Breast epithelium (tissue), 4 donors: ENCODE measurements at places on chromosomes 6 and 20.

GRCh38 chr6:104527311-104527710, 332.4 kb downstream of the HACE1 start:
- no peak for DNase-seq

GRCh38 chr6:81762606-81763005, 10.1 kb upstream of the TENT5A start:
- no peak for DNase-seq

GRCh38 chr6:86683132-86683908, 254.0 kb upstream of the HTR1E start:
- DNase-seq, result no peak

DNA sequence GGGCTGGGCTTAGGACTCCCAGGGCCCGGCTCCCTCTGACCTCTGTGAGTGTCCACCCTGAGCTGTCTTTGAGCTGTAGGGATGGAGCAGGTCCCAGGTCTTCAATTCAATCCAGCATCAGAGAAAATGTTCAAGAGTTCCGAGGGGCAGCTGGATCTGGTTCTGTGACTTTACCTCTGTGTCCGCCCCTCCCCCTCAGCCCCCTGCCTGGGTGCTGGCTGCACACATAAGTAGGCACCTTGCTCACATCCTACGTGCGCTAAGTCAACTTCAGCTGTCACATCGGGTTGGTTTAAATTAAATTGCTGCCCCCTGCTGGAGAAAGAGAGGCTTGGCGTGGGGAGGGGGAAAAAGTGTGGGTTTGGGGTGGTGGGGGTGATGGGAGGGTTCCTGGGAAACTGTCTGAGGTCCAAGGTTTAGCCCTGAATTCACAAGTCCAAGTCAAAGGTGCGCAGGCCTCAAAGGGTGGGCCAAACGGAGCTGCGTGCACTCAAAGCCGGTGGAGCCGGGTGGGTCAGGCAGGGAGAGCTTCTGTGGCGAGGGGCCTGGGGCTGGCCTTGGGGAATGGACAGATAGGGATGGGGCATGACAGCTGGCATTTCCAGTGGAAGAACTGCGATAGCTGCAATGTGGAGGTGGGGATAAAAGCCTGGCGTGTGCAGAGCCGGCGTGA, 3.0 kb downstream of the WFDC5 start:
- no peak for DNase-seq

DNA sequence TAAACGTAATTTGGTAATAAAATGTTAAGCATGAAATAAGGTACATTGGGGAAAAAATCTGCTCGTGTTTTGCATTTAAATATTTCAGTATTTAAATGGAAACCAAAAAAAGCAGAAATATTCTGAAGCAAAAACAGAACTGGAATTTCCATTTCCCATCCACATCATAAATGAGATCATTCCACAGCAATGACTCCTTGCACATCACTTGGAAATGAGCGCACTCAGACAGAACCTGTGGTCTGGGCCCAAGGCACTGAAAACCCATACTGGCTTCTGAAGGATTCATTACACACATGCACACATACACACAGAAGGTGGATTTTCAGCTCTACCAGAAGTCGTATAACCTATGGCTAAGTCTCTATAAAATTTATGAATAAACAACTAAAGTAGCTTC, 174.8 kb downstream of the IBTK start:
- DNase-seq, result no peak

GRCh38 chr20:1333462-1334369, 4.8 kb upstream of the SDCBP2 start:
- DNase-seq, result no peak

DNA sequence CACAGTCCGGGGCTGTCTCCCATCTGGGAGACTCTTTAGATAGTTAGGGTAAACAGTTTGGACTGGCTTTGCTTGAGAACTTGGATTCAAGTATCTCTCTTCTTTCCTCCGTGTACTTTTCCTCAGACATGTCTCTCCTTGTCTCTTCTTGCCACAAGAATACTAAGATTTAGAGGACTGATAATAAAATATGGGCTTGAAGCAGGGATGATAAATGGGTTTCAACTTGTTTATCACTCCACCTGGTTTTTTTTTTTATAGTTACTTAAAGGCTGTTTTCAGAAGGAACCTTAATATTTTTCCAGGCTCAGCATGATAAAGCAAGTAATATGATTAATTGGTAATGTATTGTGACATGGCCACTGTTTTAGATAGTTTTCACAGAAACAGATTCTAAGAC, 40.9 kb upstream of the KIF13A start:
- DNase-seq, result no peak

GRCh38 chr20:55936209-55936595, 69.1 kb downstream of the CBLN4 start:
- DNase-seq, result no peak

GRCh38 chr20:63061771-63062100, 55.0 kb upstream of the BHLHE23 start:
- DNase-seq, result no peak

DNA sequence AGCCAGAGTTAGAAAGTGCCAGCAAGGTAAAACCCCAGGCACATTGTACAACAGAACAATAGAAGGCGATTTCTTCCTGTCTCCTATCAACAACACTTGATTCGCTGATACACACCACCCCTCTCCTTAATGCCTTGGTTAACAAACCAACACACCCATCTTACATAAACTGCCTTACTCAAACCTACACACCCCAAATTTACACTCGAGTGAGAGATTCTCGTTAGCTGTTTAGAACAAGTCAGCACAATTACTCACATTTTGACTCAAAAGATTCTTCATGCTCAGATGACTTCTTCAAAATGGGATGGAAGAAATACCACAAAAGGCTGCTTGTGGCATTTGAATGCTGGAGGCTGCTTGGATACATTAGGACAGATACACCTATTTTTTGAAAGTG, 80.0 kb upstream of the FOXQ1 start:
- no peak for DNase-seq

GRCh38 chr6:101936516-101936915, 543.0 kb downstream of the GRIK2 start:
- DNase-seq, result no peak

- DNase-seq, result no peak
These were observed 21.1 kb upstream of the PKIB start for GRCh38 chr6:122589115-122589514.

- DNase-seq, result no peak
These were observed 5.1 kb downstream of the IGF2R start for GRCh38 chr6:159973951-159974350.

DNA sequence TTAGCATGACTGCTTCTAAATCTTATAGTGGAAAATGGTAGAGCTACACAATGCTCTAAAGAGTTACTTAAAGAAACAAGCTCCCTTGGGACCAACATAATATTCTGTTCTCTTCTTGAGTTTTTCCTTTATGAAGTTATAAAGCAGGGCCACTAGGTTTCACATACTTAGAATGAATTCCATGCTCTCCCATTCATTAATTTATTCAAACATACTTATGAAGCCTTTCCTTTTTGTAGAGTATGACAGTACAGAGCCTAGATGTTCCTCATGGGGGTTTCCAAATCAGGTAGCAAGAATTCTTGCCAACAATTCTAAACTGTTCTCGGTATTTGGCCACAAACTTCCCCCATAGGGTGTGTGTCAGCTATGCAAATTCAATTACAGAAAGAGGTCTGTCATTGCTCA, 20.6 kb upstream of the FABP7 start:
- no peak for DNase-seq

DNA sequence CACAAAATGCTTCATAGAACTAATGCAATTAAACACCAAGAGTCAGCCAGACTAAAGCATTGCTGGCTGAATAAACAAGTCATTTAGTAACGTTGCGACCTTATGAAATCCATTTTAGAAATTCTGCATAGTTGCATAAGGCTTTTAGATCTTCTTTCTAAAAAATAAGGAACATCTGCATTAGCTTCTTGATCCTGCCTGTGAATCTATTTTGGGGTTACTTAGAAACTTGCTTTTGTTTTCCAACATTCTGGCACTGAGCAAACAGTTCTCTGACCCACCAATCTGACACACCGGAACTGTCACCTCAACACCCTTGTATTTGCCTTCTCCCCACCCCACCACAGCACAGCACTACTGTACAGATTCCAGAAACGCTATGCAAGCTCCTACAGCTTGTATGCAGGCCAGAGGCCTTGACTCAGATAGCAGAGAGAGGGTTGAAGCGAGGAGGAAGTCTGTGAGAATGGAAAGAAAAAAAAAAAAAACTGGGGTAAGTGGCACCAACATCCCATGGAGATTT, 55.0 kb downstream of the KIF13A start:
- DNase-seq, result no peak

- no peak for DNase-seq
These were observed 73.5 kb downstream of the PHF3 start for GRCh38 chr6:63709148-63709547.
